GM12891 (cell line): ENCODE measurements at places on chromosomes 2 and 18.

- DNase-seq: no peak
Measured at GRCh38 chr2:126657148-126657635, 1.2 kb downstream of the GYPC start.

GRCh38 chr2:233830111-233830802, 24.1 kb downstream of the HJURP start:
- no peak for DNase-seq

- DNase-seq: peak; percentile 25
Measured at GRCh38 chr2:88187038-88187676, 17.0 kb downstream of the THNSL2 start.

- no peak for DNase-seq
Measured at GRCh38 chr2:209901172-209901571, 101.3 kb upstream of the RPE start.

GRCh38 chr18:63339920-63340484, 20.4 kb upstream of the BCL2 start:
- no peak for DNase-seq

GRCh38 chr2:119407430-119408220, 24.0 kb upstream of the TMEM37 start:
- DNase-seq: no peak

- no peak for DNase-seq
Measured at GRCh38 chr2:63057249-63058143, 6.9 kb downstream of the OTX1 start.

DNA sequence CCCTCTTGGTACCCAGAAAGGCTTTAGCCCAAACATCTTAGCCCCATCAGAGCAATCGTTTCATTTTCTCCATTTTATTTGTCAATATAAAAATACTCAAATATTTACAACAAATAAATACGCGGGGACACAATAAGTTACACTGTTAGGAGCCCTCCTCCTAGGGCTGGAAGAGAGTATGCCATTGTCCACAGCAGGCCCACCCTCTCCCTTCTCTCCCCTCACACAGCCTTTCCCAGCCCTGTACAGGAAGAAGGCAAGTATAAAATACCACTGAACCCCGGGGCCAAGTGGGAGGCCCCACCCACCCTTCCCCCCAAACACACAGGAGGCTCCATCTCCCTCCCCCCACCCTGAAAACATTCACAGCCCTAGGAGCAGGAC, 1.9 kb upstream of the ANKRD39 start:
- DNase-seq: no peak

- DNase-seq: no peak
Measured at GRCh38 chr2:74593826-74594772, 39.6 kb downstream of the DOK1 start.

- DNase-seq: no peak
Measured at GRCh38 chr2:95730813-95731212, 139.0 kb downstream of the TRIM43 start.

- DNase-seq: no peak
Measured at GRCh38 chr18:74290794-74291471, 830 bp downstream of the CYB5A start.

DNA sequence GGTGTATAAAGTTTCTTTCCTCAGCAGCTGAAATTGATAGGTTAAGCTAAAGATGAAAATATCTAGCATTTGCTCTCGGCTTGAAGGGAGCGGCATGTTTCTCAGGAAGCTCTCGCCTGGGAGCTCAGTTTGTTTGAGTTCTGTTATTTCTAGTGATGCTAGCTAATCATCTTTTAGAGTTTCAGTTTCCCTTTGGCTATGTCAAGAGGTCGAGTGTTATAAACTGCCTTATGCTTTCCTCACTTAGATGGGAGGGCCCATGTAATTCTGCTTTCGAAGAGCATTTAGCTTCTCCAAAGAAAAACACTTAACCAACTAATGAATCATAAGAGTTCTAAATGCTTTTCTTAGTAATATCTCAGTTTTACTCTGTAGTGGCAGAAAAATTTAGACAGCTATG, 33.6 kb downstream of the PLCL1 start:
- peak; percentile 17 for DNase-seq

DNA sequence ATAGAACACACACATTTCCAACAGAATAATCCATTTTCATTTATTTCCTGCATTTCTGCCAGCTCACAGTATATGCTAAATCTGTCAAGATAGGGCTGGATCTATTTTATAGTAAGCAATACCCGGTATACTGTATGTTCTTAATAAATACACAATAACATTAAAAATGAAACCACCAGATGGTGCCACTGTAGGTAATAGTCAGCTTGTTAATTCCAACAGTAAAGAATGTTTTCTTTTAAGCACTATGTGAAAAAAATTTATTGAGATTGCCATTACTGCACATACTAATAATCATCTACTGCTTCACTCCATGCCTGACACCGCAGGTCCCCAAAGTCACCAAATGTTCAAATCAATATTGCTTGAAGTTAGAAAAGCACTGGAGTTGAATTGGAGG, 131.5 kb upstream of the PGAP1 start:
- no peak for DNase-seq

DNA sequence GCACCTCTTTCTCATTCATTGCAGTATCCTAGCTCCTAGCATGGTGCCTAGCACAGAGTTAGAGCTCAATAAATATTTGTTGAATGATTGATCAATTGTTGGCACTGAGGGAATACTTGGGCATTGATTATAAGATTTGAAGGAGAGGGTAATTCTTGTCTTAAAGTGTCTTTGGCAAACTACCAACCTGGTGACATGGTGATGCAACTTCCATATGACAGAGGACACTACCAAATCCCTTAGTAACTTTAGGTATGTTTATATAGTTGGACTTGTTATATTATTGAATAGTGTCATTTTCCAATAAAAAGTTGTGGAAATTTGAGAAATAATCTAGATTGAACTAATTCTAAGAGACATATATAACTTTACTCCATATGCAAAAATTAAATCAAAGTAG, 58.6 kb upstream of the CHMP1B start:
- DNase-seq: no peak

DNA sequence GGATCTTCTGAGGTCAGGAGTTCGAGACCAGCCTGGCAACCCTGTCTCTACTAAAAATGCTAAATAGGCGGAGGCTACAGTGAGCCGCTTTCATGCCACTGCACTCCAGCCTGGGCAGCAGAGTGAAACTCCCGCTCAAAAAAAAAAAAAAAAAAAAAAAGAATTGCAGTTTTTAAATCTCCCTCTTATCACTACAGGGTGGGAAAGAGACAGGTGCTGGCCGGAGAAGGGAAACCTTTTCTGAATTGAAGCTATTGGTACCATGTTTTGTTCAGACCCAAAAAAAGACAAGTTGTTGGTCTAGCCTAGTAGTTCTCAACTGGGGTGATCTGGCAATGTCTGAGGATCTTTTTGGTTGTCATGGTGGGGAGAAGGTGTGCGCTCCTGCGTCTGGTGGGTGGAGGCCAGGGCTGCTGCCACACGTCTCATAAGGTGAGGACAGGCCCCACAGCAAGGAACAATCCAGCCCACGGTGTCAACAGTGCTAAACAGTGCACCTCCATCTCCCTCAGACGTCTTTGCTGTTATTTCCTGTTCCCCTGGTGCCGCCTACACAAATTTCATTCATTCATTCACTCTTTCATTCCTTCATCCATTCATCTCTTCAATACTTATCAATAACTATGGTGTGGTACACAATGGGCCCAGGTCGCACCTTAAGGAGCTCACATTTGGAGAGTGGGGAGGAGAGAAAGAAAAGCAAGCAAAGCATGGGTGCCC, 28.8 kb upstream of the ODC1 start:
- DNase-seq: no peak

- no peak for DNase-seq
Measured at GRCh38 chr18:36692371-36692770, 136.4 kb downstream of the TPGS2 start.

DNA sequence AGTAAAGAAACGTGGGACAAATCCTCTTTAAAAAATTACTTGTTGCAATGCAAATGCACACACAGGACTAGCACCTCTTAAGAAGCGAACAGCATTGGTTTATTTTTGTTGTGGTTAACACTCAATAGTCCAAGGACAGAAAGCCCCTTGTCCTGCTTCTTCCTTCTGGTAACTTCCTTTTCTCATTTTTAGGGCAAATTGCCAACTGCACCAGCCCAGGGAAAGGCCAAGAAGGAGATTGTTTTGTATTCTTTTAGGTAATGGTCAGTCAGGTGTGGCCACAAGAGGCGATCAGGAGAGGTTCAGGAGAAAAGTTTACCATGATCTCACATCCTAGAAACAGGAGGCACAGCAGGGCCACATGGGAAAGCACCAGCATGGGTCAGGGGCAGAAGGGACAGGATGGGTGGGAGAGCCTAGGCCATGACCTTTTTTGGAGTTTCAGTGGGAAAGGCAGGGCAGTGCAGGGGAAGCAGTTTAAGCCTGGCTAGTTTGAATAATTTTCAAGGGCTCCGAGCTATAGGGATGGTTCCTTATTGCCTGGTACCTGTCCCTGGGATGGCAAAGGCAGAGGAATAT, 73.0 kb downstream of the CHRNA1 start:
- no peak for DNase-seq

DNA sequence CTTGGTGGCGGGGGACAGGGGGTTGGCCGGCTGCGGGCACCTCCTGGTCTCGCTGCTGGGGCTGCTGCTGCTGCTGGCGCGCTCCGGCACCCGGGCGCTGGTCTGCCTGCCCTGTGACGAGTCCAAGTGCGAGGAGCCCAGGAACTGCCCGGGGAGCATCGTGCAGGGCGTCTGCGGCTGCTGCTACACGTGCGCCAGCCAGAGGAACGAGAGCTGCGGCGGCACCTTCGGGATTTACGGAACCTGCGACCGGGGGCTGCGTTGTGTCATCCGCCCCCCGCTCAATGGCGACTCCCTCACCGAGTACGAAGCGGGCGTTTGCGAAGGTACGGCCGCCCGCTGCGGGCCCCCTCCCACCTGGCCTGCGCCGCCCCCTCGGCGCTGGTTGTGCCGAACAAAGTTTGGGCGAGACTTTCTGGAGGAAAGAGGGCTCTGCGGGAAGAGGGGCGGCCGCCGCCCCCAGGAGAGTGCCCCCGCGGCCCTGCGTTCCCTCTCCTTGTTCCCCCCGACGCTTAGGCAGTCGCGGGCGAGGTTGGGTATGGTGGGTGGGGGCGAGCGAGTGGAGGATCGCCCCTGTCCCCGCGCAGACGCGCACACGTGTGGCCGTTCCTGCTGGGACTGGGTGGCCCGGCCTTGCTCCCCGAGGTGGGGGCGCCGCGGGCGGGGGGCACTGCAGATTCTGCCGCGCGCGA, 866 bp downstream of the CRIM1 start:
- peak; percentile 23 for DNase-seq

DNA sequence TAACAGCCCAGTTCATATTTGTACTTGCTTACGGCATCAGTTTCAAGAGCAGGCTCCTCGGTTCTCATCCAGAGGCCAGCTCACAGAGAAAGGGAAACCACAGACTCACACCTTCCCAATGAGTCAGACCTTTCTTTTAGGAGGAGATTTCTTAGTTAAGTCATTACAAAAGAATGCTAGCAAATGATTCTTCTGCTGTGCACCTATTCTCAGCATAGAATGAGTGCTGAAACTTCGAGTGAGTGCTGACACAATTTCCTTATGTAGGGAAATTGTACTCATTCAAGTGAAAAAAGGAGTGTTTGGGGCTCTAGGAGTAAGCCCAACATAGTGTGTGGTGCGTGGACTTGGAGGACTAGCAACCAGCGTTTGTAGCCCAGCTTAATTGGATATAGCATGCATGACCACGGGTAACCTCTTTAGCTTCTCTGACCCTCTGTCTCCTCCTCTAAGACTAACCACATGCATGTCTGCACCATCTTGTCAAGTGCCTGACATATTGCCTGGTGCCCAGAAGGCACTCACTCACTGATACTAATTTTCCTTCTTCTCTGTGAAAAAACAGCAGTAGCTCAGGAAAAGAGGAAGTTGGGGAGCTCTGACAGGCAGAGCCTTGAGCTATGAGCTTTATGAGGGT, 87.0 kb downstream of the ALPK2 start:
- DNase-seq: no peak

DNA sequence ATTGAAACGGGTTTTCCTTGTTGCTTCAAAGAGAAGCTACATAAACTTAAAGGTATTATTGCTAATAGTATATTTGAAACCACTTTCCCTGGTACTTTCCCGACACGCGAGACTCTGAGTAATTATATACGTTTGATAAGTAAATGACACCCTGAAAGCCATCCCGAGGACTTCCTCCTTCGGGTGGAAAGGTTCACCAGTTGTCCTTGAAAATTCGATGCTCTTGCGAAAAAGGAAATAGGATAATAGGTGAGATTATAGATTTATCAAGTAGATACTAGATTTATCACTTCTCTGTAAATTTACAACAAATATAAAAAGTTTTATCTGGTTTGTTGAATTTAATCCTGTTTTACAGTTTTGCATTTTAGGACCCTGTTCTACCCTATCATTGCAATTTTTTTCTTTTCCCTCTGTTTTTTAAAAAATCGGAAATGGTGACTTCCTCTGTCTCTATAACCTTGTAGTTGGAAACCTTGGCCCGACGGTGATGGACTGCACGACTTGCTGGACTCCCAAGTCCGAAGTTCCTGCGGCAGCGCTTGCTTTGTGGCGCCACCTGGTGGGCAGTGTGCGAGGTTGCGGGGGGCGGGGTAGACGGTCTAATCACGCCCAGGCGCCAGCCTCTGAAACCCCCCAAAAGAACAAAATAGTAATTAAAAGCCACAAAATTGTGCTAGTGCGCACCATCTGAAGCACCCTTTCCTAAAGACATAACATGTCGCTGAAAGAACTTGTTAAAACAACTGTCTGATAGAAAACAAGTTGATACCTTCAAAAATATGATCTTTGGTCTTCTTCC, 972 bp upstream of the DLX2 start:
- peak; percentile 63 for DNase-seq

DNA sequence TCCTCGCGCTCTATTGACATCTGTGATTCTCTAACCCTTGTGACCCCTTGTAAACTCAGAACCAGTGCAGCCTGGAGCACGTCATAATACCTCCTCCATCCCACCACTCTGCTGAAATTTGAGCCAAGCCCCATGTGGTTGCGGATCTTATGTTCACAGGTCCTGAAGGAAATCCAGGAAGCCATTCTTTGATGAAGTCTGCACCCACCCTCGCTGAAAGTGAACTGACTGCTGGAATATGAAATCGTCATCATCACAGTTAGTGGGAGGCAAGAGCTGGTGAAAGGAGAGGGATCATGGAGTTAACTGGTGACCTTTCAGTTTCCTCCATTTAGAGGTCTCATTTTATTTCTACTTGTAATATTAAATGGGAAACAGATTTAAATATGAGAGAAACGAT, 21.6 kb downstream of the ZEB2 start:
- no peak for DNase-seq

DNA sequence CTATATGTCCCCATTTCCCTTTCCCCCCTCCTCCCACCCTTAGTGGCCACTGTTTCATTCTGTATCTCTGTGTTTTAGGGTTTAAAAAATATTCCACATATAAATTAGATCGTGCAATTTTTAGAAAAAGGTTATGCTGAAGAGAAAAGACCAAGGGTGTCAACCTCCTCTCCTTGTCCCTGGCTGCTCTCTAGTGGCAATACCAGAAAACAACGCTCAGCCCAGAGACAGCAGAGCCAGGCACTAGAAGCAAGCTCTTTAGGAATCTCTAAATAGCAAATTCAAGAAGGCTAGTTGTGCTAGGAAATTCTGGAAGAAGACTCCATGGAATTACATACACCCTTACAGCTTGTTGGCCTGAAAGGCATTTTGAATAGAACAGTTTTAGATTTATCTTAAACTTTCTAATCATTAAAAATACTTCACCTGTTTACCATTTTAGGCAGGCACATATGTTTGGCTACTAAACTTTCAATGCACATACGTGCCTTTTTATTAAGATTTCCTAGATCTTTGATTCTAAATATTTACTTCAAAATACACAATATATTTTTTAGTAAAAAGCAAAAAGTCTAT, 35.1 kb upstream of the RASGRP3 start:
- peak; percentile 36 for DNase-seq

- no peak for DNase-seq
Measured at GRCh38 chr18:24443870-24444269, 16.6 kb upstream of the HRH4 start.
